ENCODE measurements at places on chromosomes 11 and 22. TPM values are rescaled to one million over a fixed set of nuclear protein-coding genes. Genes with fewer than 3 reads are reported as not detected.
A peak's percentile ranks its signal among the peaks of the same experiment; 100 is the strongest.

Gene KIAA1671
- 28.4 TPM for total RNA-seq

Gene FAM180B
- not detected for total RNA-seq

DNA sequence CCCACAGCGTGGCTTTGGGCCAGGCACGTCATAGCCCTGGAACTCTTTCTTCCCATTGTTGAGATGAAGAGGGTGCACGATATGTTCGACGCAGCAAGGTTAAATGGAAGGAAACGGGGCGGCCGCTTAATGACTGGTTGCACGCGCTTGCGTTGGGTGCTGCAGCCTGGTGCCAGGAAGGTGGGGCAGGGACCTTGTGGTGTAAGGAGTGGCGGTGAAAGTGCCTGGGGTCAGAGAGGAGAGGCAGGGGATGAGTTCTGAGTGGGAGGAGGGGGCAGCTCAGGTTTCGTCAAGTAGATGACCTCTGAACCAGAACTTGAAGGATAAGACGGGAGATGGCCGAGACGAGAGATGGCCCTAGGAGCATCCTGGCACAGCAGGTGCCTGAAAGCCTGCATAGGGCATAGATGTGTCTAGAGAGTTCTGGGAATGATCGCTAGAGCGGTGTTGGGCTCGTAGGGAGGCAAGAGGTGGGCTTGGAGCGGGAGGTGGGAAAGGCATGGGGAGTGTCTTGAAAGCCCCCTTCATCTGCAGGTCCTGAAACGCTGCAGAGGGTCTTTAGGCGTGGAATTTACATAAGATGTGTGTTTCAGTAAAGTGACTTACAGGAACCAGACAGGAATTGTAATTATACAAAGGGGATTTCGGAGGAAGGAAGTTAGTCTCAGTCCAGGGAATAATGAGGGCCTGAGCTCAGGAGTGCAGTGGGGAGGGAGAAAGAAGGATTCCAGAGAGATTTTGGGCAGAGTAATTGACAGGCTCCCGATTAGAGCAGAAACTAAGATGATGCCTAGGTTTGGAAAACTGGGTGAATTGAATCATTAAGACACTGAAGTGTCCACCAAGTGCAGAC, 43.2 kb upstream of the CLDN5 start:
- H3K27ac ChIP-seq: no peak overlapping the region
- no peaks in the 10 kb centered on the region for H3K36me3 ChIP-seq
- no peaks in the 10 kb centered on the region for H3K4me1 ChIP-seq
- H3K27me3 ChIP-seq: peaks cover 4% of the 10 kb centered on the region
- no peak overlapping the region for H3K4me3 ChIP-seq
- no peak for DNase-seq

GRCh38 chr11:115194802-115195110, 309.5 kb downstream of the CADM1 start:
- DNase-seq: no peak
- peaks cover 10% of the 10 kb centered on the region for H3K4me1 ChIP-seq
- no peak overlapping the region for H3K27ac ChIP-seq
- no peak overlapping the region for H3K4me3 ChIP-seq

DNA sequence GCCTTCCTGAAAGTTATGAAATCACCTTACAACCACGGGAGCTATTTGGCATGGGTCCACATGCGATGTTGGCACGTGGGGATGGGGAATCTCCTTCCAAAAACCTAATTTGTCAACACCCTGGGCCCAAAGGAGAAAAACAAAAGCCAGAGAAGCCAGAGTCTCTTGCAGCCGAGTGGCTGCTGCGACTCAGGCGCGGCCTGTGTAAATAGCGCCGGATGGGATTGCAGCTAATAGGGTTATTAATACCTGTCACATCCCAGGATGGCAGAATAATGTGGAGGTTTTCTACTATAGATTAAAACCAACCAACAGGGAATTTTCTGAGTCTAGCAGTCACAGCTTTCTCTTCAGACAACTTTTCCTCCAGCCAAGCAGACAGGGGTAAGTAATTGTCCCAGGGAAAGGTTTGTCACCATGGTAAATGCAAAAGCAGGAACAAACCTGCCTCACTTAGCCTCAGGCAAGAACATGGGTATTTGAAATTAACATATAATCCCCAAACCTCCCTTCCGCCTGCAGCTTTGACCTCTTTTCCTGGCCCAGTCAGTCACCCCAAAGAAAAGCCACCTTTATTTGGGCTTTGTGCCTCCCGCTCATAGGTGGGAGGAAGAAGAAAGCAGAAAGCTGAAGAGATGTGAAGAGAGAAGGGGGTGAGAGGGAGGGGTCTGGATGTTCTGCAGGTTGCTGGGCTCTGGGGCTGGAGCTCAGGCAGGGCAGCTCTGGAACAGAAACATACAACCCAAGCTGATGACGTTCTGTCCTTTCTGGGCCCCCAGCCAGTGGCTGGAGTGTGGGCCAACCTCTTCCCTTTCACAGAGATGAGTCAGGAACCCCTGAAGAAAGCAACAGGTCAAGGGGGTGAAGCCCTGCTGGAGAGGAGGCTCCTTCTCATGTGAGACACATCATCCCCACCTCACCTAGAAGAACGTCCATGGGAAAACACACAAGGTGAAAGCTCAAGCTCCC, 376.5 kb downstream of the NXPE2 start:
- no peaks in the 10 kb centered on the region for H3K36me3 ChIP-seq
- peak; percentile 60 for DNase-seq
- no peak overlapping the region for H3K27ac ChIP-seq
- no peak overlapping the region for H3K4me3 ChIP-seq
- H3K4me1 ChIP-seq: no peaks in the 10 kb centered on the region

Data from astrocyte (in vitro differentiated cells and primary cell).